Stimulated activated CD8-positive, alpha-beta memory T cell treated with anti-CD3 and anti-CD28 coated beads, Interleukin-4, amount 100 ng/mL, for 4 hours (primary cell): ENCODE measurements at places on chromosomes 4 and X.

GRCh38 chr4:153239409-153239808 is 35.2 kb downstream of the TRIM2 start:
- DNase-seq = no peak

GRCh38 chr4:86957215-86957614 is 22.4 kb downstream of the AFF1 start:
- DNase-seq = no peak

DNA sequence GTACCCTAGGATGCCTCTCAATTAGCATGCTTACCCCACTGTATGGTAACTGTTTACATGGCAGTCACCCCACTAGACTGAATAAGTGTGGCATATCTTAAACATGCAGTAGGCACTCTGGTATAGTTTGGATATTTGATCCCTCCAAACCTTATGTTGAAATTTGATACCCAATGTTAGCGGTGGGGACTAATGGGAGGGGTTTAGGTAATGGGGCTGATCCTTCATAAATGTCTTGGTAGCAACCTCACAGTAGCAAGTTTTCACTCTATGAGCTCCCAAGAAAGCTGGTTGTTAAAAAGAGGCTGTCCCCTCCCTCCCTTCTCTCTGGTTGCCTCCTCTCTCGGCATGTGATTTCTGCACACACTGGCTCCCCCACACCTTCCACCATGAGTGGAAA is 10.1 kb downstream of the TMEM150C start:
- DNase-seq = no peak

DNA sequence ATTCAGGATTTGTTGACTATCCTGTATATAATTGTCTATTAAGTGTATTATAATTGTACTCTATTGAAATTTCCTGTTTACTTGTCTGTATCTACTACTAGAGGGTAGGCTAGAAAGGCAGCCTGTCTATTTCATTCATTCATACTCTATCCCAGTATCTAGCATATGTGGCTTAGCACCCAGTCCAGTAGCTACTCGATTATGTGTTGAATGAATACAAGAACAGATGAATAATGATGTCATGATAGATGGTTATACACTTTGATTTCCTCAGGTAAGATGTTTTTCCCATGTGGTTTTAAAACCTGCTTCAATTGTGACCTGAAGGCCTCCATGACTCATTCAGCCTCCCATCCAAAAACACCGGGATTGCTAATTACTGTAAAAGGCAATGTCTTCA is 68.0 kb downstream of the IL21 start:
- no peak for DNase-seq

DNA sequence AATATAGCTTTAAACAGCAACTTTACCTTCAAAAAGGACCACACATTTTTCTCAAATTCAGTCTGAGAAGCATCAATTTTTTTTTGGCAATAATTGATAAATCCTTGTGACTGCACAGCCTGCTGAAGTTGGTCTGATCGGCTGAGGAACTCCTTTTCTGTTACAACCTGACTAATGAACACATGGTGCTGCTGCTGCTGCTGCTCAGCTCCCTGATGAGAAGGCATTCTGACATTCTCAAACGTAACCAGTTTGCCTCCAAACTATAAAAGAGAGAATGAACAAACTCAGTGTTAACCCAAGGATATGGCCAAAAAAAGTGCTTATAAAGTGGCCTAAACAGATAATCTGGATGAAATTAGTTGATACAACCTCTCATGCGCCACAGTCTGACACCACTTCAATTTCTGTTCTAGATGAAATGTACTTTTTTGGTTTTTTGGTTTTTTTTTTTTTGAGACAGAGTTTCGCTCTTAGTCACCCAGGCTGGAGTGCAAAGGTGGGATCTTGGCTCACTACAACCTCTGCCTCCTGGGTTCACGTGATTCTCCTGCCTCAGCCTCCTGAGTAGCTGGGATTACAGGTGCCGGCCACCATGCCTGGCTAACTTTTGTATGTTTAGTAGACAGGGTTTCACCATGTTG is 26.5 kb downstream of the SEC31A start:
- no peak for DNase-seq

DNA sequence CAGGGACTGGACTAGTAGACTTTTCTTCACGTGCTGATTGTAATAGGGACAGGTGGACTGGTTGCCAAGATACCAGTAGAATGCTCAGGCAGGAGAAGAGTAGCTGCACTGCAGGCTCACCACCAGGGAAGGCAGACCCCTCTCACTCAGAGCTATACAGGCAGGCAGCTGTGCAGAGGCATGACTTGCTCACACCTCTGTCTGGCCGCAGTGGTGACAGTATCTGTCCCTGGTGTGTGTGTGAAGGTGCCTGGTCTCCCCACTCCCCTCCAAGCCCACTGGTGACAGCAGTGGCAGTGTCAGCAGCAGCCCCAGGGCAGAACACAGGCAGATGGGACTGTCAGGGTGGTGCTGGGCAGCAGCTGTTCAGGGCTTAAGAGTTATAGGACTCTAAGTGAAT is 140.7 kb downstream of the RPS6KA6 start:
- DNase-seq = no peak

DNA sequence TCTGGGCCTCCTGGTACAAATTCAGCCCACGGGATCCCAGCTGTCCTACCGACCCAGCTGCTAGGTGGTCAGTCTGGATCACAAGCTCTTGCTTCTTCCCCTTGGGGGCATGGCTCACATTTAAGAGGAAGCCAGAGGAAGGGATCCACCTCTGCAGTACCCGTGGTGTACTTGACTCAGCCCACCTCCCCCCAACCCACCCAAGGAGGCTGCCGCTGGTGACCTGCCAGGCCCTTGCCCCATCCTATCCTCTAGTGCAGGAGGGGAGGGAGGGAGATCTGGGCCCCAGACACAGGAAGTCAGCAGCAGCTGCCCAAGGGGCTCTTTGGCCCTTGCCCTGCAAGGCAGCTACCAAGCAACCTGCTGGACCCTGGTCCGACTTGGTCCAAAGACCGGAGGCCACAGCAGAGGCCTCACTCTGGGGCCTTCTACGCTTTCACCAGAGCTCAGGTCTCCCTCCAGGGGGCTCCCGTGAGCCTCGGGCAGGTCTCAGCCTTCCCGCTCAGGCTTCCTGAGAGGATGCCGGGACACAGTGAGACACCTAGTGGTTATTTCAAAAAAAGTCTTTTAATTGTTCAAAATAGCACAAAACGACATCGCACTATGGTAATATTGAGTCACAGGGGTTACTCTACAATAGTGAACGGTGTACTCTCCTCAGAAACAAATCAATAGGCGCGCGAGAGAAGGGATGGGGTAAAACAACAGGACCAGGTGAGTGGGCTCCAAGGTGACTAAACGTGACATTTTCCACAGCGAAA is 2.7 kb upstream of the RENBP start:
- DNase-seq = no peak

GRCh38 chr4:184400375-184400870 is 73.9 kb downstream of the IRF2 start:
- no peak for DNase-seq

GRCh38 chr4:184817494-184818215 is 8.1 kb downstream of the ACSL1 start:
- DNase-seq = no peak

DNA sequence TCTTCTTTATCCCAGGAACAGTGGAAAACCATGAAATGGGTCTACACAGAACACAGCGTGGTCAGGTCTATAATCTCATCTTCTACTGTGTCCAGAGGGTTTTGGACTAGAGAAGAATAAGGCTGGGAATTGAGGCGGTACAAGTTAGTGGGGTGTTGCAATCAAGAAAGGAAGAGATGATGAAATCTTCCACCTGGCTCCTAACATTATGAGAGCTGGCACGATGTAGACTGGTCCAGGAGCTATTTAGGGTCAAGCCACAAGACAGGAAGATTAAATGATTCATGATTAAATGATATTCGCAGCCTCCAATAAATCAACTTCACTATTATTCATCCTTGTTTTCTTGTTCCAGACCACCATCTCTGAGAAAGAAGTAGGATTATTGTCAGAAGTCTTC is 88.0 kb downstream of the ARSF start:
- DNase-seq = no peak

DNA sequence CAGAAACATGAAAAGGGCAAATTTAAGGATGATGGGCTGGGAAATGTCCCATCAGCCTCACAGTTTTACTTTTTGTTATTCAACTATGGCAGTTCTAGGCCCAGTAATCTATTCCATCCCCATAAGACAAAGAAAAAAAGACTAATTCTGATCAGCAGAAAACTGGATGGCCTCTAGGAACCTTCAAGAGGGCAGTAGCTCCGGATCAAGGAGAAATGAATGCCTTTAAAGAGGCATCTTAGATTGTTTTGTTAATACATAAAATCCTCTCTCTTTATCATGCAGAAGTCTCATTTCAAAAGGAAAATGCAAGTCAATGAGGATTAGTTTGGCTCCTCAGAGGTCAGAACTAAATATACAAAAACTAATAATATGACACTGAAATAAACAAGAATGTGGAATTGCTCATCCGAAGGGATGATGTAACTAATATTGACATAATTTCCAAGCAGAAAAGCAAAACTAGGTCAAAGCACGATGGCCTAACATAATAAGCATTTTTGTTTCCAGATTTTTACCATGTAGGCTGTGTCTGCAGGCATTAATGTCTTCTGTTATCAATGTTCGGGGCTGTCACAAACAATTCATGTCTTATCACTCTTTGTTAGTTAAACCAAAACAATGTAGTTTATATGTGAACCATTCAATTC is 8.8 kb downstream of the MID1 start:
- DNase-seq = no peak

DNA sequence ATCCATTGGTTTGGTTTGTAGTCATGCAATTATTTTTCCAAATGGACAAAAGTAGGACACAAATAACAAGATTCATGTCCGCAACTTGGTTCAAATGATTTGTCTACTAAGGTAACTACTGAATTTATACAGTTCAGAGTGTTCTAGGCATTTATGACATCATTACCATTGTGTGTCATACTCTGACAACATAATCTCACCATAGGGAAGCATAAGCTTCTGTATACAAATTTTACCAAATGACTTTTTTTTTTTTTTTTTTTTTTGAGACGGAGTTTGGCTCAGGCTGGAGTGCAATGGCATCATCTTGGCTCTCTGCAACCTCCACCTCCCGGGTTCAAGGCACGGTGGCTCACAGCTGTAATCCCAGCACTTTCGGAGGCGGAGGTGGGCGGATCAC is at the start of gene CXorf66:
TSS of gene CXorf66 (minus strand) at position 101 of the 400 bp plus-strand sequence. CDS start at position 76, 25 bp downstream.
- DNase-seq = no peak

DNA sequence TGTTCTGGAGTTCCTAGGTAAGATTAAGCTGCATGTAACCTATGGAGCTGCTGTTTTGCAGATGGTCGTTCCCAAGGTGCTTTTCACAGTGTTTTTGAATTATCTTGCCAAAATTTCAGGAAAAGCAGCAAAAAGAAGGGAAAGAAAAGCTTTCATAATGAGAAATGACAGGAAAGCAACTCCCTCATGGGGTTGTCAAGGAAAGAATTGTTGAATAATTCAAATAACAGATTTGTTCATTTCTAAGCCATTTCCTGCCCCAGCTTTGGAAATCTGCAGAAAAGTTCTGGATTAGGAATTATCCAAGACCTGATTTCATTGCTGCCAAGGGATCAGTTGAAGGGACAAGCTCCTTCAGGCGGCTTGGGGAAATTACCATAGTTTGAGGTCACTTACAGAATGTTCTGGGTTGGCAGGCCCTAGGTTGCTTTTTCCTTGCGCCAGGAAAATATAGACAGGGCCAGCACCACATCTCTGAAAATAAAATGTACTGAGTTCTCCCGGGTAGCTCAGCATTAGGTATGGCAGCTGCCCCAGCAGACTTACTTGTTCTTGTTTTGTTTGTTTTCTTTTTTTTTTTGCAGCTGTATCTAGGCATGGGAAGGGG is 354.7 kb downstream of the STIM2 start:
- DNase-seq = no peak

- DNase-seq = no peak
Measured at GRCh38 chr4:10730590-10730989, 46.0 kb upstream of the CLNK start.

DNA sequence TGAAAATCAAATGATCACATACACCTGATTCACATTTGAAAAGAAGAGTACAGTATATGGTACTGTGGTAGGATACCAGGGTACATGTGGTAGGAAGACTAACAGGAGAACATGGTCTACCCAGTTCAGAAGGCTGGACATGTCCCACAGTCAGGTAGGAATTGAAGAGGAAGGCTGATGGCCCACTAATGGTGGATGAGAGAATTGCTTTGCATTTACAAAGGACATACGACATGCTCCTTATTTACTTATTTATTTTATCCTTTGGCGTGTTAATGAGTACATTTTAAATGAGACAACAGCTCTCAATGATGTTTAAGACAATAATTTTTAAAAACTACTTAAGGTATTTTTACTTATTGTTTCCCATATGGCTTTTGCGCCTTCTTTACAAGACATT is 106.7 kb upstream of the BMP2K start:
- no peak for DNase-seq

- DNase-seq = no peak
Measured at GRCh38 chr4:168489616-168490015, 7.2 kb upstream of the PALLD start.

DNA sequence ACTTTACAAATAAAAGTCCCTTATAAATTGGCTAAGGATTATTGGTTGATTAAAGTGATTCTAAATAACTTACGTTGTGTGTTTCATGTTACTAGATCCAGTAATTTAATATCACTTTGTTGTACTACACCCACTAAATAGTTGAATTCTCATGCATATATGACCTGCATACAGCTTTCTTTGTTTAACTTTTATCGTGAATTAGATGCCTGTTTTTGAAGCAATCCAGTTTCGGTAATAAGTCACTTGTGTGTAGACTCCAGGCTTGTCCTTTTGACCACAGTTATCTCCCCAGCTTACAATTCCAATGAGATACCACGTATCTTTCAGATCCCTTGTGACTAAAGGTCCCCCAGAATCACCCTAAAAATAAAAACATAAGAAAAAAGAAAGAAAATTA is 27.3 kb upstream of the TMPRSS11D start:
- no peak for DNase-seq

GRCh38 chr4:153409412-153409811 is 56.7 kb upstream of the TMEM131L start:
- DNase-seq = no peak

DNA sequence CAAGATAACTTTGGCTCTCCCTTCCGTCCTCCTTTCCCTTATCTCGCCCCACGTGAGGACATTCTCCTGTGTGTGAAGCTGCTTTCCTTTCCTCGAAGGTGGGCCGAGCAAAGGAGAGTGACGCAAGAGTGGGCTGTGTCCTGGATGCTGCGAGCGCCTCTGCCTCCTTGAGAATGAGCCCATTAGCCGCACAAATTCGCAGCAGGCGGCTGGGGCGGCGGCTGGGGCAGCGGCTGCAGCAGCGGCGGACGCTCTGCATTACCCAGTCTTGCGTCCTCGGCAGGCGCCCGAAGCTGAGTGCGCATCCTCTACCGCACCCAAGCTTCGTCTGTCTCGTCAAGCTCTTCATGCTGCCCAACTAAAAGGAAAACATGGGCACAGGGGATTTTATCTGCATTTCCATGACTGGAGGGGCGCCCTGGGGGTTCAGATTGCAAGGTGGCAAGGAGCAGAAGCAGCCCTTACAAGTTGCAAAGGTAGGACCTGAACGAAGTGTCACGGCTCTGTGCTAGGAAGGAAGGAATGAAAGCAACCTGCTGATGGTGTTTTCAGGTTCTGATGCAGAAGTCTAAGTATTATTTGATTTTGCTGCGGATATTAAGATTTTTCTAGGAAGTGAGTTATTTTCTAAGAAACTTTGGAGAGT is at the start of gene SYNPO2:
TSS of gene SYNPO2 (plus strand) at position 189 of the 646 bp plus-strand sequence. CDS start at position 372, 183 bp downstream.
- no peak for DNase-seq
